ENCODE measurements at places on chromosomes 3 and 15.

DNA sequence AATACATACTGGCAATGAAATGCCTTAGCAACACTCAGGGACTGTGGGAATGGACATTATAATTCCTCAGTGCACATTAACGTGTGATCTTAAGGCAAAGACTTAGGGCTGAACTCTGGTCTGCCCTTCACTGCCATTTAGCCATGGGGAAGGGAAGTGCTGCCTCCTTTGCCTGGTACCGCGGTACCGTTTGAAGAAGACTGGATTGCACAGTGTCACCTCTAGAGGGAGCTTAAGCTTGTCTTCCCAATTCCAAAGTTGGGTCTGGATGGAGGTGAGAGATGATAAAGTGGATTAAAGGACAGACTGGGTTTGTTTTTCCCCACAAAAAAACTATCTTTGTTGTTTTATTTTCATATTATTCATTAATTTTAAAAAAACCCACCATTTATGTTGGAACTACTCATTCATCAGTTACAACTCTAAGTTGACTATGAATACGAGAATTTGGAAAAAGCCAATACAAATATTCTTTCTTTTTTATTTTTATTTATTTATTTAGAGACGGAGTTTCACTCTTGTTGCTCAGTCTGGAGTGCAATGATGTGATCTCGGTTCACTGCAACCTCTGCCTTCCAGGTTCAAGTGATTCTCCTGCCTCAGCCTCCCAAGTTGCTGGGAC lies 60.0 kb upstream of the SYN2 start:
- DNase-seq: no peak

- DNase-seq: no peak
Measured at GRCh38 chr3:38970851-38971638, 80.7 kb downstream of the SCN11A start.

DNA sequence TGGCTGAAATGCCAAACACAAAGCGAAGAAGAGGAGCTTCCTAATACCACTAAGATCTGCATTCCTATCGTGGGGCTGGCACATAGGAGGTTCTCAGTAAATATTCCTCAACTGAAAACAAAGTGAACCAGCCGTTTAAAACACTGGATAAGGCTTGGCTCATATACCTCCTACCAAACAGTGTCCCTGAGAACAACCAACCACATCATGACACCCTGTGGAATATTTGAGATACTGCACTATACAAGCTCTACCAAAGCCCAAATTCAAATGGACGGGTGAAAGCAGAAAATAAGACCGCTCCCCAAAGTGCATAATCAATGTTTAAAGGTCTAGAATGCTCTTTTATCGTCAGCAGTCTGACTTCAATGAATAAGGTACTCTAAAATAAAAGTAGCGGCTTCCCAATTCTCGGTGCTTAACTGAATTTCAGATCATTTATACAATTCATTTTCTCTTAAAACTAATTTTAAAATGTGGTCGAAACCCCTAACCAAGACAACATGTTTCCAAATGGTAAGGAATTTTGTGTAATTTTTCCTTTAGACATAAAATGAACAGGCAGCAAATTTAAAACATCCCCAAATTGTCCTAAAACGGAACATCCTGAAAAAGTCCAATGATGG lies 425.8 kb downstream of the ERC2 start:
- no peak for DNase-seq

- DNase-seq: no peak
Measured at GRCh38 chr3:179196098-179196497, 47.9 kb downstream of the PIK3CA start.

GRCh38 chr3:24242012-24242698 lies 252.5 kb downstream of the THRB start:
- DNase-seq: no peak

- DNase-seq: peak; percentile 9
Measured at GRCh38 chr3:72601060-72601459, 247.2 kb downstream of the SHQ1 start.

DNA sequence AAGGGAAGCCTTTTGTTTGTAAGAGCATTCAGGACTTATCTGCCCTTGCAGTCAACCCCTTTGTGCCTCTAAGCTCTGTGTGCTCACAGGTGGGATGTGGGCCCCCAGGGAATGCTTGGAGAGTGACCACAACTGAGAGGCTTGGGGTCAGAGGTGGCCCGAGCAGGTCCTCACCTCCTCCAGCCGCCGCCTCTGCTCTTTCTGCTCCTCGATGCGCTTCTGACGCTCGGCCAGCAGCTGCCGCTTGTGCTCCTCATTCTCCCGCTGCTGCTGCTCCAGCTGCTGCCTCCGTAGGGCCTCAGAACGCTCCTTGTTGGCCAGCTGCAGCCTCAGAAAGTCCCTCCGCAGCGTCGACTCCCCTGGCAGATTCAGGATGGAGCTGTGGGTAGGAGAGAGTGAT lies 130.8 kb upstream of the SLC2A2 start:
- DNase-seq: no peak

- no peak for DNase-seq
Measured at GRCh38 chr3:190026154-190026553, 94.5 kb downstream of the P3H2 start.

- DNase-seq: no peak
Measured at GRCh38 chr3:72155391-72156064, 370.6 kb upstream of the PROK2 start.

GRCh38 chr3:65778968-65779367 lies 259.8 kb downstream of the MAGI1 start:
- DNase-seq: no peak

DNA sequence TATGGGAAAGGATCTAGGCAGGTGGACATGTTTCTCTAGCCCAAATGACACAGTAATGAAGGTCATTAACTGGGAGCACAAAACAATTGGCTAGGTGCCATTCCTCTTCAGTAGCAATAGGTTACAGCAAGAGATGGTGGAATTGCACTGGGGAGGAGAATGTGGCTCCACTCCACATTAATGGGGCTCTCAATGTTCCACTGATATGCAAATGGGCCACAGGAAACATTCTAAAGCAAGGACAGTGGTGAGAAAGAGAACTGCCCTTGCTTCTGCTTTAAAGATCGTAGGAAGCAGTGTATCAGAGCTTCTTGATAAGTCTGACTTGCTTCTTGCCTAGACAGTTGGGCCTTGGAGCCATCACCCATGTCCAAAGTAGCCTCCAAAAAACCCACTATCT lies 271.4 kb upstream of the PPP2R3A start:
- DNase-seq: no peak

- no peak for DNase-seq
Measured at GRCh38 chr3:33358172-33358781, 81.0 kb downstream of the FBXL2 start.

DNA sequence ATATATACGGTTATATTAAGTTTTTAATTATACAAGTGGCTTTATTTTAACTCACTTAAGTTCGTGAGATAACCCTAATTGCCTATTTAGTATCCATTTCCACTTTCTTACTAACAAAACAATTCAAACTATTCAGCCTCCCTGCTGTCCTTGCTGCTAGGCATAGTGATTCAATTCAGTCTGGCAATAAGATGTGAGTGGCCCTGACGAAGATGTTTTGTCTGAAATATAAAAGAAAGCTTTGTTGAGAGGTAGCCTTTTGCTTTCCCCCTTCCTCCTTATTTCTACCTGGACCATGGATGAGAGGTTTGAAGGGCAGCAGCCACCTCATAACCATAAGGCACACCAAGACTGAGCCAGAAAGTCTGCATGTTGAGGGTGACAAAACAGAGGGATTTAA lies 89.3 kb upstream of the TRIM42 start:
- no peak for DNase-seq

GRCh38 chr3:72520690-72521308 lies 327.4 kb downstream of the SHQ1 start:
- no peak for DNase-seq

GRCh38 chr3:62097121-62097520 lies 276.2 kb downstream of the FEZF2 start:
- DNase-seq: no peak

GRCh38 chr15:100727291-100727851 lies 125.0 kb downstream of the ASB7 start:
- no peak for DNase-seq

DNA sequence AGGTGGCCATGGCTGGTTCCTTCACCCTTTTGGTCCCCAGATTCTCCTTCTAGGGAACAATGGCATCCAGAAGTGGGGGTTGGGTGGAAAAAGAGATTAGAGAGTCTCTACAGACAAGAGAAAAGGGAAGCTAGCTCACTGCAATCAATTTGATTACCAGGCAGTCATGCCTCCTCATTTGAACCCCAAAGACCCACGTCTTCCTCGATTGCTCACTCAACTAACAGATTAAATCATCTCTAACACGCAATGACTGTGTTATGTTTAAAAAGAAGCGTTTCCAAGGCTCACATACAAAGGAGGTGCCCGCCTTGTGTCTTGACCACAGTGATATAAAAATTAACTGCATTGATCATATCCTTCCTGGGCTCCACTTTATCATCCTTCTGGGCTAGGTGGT lies 57.6 kb downstream of the BHLHE40 start:
- no peak for DNase-seq

DNA sequence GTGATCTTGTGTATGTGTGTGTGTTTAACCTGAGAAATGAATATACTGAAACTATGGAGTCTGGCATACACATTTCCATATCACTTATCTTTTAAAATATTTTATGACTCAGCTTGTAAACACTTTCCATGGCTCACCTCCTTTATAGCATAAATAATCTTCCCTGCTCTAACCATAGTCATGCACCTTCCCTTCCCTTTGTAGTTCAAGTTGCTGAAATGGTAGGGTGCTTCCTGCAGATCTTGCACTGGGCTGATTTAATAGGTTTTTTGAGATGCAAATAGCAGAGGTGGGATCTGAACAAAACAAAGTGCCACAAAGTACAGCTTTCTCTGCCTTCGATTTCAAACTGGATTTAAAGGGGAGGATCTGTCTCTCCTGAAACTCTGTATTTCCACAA lies 712.7 kb upstream of the LMCD1 start:
- no peak for DNase-seq

GRCh38 chr3:37030588-37030987 lies 37.3 kb downstream of the MLH1 start:
- no peak for DNase-seq

DNA sequence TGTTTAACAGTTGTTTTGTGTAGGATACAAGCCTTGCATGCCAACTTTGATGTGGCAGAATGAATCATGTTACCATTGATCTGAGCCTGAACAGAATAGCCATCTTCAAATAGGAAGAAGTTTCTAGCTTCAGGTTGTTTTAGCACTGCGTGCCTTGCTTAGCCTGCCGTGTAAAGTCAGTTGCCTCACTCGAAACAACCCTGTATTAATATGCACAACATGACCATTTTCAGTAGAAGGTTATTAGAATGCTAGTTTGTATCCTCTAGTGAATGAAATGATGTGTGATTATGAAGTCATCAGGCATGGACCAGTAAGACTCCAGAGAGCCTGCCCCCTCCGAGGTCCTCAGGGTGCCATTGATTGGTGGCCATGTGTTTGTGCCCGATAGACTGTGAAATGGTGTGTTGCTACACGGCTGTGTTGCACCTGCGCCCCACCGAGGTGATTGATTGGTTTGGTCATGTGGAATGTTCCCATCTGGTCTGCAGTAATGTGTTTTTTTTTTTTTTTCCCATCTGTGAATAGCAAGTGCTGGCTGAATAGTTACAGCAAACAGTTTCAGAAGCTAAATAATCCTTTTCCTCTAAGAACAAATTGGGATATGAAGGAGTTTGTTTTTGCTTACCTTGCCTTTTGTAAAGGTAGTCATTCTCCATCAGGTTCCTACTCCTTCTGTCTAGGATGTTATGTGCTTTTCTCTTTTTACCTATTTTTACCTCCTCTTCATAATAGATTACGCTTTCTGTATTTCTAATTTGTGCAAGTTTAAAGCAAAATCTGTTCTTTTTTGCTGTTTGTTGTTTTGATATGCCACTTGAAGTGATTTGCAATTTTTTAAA lies 214.9 kb downstream of the TCF12 start:
- peak; percentile 21 for DNase-seq

DNA sequence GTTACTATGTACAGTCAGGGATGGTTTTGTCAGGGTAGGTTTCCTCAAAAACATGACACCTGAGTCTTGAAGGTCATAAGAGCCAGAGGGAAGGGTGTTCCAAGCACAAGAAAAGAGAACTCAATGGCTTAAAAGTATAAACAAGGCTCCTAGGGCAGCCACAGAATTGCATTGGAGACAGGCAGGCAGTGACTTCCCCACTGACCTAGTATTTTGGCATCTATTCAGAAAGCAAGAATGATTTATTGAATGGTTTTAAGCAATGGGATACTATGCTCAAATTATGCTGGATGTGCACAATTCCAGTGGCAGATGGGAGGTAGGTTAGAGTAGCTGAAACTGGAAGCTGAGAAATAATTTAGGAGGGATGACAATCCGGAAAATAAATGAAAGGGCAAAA lies 54.0 kb downstream of the TSC22D2 start:
- no peak for DNase-seq

DNA sequence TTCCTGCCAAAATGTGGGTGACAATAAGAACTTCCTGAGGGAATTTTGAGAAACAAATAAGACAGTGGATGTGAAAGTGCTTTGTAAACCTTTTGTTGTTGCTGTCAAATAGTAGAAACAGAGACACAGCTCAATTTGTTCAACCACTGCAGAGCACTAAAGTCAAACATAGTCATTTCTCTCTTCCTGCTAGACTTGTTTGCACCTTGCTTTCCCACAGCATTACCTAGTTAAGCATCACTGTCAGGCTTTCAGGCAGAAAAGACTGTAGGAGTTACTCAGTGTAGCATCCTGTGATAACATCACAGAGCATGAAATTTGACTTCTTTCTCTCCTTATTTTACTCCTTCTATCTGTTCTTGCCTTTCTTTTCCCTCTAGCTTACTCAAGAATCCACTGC lies 27.1 kb downstream of the SLC12A1 start:
- DNase-seq: no peak

- no peak for DNase-seq
Measured at GRCh38 chr3:59876533-59877062, 826.8 kb upstream of the CFAP20DC start.

GRCh38 chr3:38067508-38068233 lies 28.7 kb downstream of the DLEC1 start:
- DNase-seq: no peak

- no peak for DNase-seq
Measured at GRCh38 chr15:87634361-87634760, 622.2 kb downstream of the NTRK3 start.

- DNase-seq: no peak
Measured at GRCh38 chr3:195385526-195385925, 57.3 kb downstream of the ACAP2 start.

DNA sequence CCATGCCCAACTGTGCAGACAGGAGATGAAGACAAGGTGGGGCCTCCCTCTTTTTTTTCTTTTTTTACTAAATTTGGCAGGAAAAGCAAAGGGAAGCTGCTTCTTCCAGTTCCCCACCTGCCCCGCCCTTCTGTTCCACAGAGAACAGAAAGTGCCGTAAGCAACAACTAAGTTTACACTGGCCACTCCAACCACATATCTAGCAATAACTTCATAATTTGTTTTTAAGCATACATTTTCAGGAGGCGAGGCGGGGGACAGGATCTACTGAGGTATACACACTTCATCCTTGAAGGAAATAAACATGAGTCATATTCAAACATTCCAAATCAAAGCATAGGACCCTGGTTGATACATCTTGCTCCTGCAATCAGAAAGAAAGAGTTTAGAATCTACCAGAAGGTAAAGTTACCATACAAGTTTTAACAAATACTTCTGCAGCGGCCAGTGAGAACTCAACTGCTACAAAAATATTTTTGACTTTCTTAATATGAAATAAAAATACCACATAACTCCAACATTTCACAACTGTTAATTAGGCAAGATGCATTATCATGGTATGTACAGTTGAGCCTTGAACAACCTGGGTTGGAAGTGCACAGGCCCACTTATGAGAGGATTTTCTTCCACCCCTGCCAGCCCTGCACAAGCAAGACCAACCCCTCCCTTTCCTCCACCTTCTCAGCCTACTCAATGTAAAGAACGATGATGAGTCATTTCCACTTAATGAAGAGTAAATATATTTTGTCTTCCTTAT lies 50.7 kb downstream of the FOXP1 start:
- DNase-seq: no peak

GRCh38 chr15:58213587-58214338 lies 75.6 kb downstream of the AQP9 start:
- DNase-seq: no peak

All from anterior cingulate cortex (tissue), 58 donors.